Heart right ventricle (tissue), 16 donors: ENCODE measurements at places on chromosomes 11 and 22. TPM values are rescaled to one million over a fixed set of nuclear protein-coding genes. Genes with fewer than 3 reads are reported as not detected.

The CCDC15 gene
- 0.10 TPM for polyA plus RNA-seq

The NLRP6 gene
- 0.07 TPM for polyA plus RNA-seq

The GLB1L3 gene
- not detected for polyA plus RNA-seq

The HEPN1 gene
- not detected for polyA plus RNA-seq

GRCh38 chr11:123472236-123472935 lies 42.3 kb downstream of the GRAMD1B start:
- DNase-seq = no peak

- DNase-seq = no peak
Observed at GRCh38 chr11:79942090-79942489, 501.3 kb upstream of the TENM4 start.

- DNase-seq = no peak
Observed at GRCh38 chr11:78180751-78181150, 7.7 kb downstream of the KCTD21 start.

DNA sequence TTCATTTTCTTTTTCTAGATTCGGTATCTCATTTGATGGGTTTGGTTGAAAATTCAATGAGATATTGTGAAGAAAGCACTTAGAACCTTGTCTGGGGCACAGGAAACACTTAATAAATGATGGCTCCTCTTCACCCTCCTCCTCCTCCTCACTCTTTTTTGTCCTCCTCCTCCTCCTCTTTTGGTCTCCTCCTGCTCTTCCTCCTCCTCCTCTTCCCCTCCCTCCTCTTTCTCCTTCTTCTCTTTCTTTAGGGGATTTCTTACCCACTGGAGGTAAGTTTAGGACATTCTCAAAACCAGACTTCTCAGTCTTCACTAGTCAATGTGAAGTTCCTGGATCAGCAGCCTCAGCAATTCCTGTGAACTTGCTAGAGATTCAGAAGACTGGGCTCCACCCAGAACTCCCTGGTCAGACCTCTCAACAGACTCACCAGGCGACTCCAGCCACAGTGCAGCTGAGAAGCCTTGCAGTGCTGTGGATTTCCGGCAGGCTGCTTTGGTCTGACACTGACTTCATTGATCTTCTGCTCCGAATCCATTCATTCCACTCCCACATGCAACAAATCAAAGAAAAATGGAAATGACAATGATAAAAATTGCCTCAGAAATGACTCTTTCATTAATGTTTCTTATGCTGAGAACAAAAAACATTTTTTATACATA lies 368.6 kb upstream of the B3GAT1 start:
- DNase-seq = no peak

GRCh38 chr22:22009661-22010060 lies 27.1 kb upstream of the TOP3B start:
- DNase-seq = no peak

GRCh38 chr11:113332023-113332422 lies 17.6 kb downstream of the TTC12 start:
- no peak for DNase-seq
